Activated naive CD8-positive, alpha-beta T cell treated with anti-CD3 and anti-CD28 coated beads for 36 hours (primary cell): ENCODE measurements at places on chromosomes 6 and 20. TPM values are rescaled to one million over a fixed set of nuclear protein-coding genes. Genes with fewer than 3 reads are reported as not detected.

Gene HRH3
- not detected for total RNA-seq

Gene FBXO5
- 52.6 TPM for total RNA-seq

Gene GJA10
- total RNA-seq, result not detected

Gene HLA-DOB
- total RNA-seq, result 1.9 TPM

Gene SLC32A1
- total RNA-seq, result not detected

Gene IP6K3
- not detected for total RNA-seq

Gene STX11
- 38.5 TPM for total RNA-seq

Gene TMC2
- total RNA-seq, result not detected

Gene SLC22A7
- not detected for total RNA-seq

Gene HLA-DMB
- 4.6 TPM for total RNA-seq

Gene CRIP3
- 1.4 TPM for total RNA-seq

Gene SCGN
- total RNA-seq, result not detected

Gene GSTA4
- total RNA-seq, result 8.4 TPM

Gene LTB
- total RNA-seq, result 273 TPM

Gene RWDD1
- 52.2 TPM for total RNA-seq

Gene ZNF337
- total RNA-seq, result 10.6 TPM

Gene ELOVL4
- total RNA-seq, result 1.7 TPM

Gene CD40
- total RNA-seq, result 4.6 TPM

Gene SMIM13
- 15.9 TPM for total RNA-seq

Gene FAM120B
- total RNA-seq, result 19.4 TPM

Gene TSPO2
- not detected for total RNA-seq

Gene NDRG3
- 16.3 TPM for total RNA-seq

Gene KIAA1755
- not detected for total RNA-seq
